ENCODE measurements at places on chromosomes 12 and 14.

DNA sequence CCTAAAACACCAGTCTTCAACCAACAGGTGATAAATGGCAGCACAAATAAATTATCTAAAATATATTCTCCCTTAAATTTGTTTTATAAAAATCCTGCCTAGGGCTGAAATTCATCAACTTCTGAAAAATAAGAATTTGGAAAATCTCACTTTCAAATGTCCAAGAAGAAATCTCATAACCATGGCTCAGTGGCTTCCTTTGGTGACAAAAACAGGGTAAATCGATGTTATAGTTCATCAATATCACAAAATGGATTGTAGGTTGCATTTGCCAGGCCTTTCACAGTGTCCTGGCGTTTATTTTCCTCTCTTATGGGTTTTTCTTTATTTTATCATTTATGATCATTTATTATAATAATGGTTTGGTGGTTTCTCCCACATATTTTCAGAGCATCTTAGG is 103.0 kb downstream of the PTGER2 start:
- DNase-seq = no peak

- DNase-seq = no peak
These were observed 420.1 kb downstream of the FUT8 start for GRCh38 chr14:65832431-65833266.

GRCh38 chr12:81699551-81699950 is 59.6 kb downstream of the PPFIA2 start:
- no peak for DNase-seq

- DNase-seq = peak; percentile 97
These were observed 3.0 kb upstream of the CORO1C start for GRCh38 chr12:108734200-108734906.

- peak; percentile 80 for DNase-seq
These were observed at the start of gene ERBB3 for GRCh38 chr12:56079723-56080555. ERBB3 (plus strand) TSS chr12:56080165; CDS start chr12:56080301, 136 bp downstream.

GRCh38 chr14:34714320-34715126 is at the start of gene CFL2:
CFL2 (minus strand) TSS chr14:34714593; CDS start chr14:34714540, 53 bp downstream.
- peak; percentile 59 for DNase-seq

GRCh38 chr14:96676166-96676565 is 121.0 kb upstream of the VRK1 start:
- no peak for DNase-seq

GRCh38 chr12:46517579-46517962 is 145.0 kb upstream of the SLC38A2 start:
- DNase-seq = no peak

DNA sequence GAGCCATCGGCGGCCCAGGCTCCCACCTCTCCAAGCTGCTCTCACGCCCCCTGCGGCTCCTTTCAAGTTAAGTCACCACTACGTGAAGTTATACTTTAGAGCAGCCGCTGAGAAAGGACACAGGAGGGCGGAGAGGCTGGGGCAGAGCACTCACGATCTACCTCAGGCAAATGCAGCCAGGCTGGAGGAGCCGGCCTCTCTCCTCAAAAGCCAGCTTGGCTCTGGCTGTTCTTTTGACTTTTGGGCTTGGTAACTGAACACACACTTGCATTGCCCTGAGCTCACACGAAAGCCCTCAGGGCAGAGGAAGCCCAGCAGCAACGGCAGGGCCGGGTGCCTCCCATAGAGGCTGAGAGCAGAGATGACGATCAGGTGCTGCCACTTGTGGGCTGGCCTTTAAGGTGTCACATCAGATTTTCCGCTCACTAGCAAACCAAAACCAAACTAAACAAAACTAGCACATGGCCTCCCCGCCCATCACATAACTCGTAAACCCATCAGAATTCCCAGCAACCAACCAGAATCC is 75.2 kb downstream of the PITPNM2 start:
- DNase-seq = no peak

GRCh38 chr12:76030341-76031080 is 1.1 kb downstream of the PHLDA1 start:
- DNase-seq = peak; percentile 56

GRCh38 chr14:61749867-61750266 is 12.4 kb upstream of the SNAPC1 start:
- no peak for DNase-seq

- no peak for DNase-seq
These were observed 77.3 kb downstream of the IRF2BPL start for GRCh38 chr14:76951166-76951565.

- peak; percentile 62 for DNase-seq
These were observed 98.9 kb upstream of the PLEKHG7 start for GRCh38 chr12:92603741-92604432.

DNA sequence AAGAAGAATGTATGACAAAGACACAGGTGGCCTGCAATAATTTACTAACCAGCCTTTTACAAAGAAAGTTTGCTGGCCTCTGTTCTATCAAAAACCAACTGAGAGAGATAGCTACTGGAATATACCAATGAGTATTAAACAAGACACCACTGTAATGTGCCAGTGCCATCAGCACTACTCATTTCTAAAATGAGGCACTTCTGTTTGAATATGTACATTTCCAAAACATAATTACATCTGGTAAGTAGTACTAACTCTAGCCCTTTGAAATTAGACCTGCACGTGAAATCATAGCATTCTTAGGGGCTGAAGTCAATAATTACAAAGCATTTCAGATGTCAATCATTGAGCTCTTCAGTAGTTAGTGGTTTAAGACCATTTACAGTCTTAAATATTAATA is 6.9 kb upstream of the SYCP3 start:
- no peak for DNase-seq

DNA sequence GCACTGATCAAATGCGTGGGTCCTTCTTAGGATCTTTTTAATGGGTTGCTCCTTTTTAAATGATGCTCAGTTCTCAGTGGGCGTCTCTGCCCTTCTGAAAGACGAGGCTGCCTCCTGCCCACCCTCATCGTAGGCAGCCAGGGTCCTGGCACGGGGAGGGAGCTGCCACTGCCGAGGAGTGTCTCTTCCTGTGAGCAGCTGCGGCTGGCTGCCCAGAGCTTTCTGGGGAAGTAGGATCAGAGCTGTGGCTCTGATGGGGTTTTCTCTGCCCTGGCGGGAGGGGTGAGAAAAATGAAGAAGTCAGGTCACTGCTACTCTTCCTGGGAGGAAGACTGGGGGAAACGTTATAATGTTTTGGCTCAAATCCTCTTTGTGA is 31.1 kb upstream of the BEGAIN start:
- peak; percentile 66 for DNase-seq

GRCh38 chr12:948238-948637 is 1.3 kb downstream of the RAD52 start:
- no peak for DNase-seq

- DNase-seq = no peak
These were observed 22.8 kb downstream of the PPP1R12A start for GRCh38 chr12:79911889-79912656.

DNA sequence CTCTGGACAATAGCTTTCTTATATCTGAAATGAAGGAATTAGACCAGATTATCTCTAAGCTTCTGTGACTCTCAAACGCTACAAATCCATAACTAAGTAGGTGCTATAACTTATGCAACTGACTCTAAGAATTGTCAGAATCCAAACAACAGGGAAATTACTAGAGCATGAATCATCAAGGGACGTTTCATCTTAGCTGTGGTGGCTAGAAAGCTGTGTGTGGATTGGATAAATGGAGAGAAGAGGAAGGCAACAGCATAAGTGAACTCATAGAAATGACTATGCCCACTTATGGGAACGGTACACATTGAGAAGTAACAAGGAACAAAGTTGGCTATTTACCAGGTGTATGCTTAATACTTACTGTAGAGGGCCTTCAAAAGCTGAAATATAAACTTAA is 96.0 kb upstream of the NEDD1 start:
- DNase-seq = no peak

- DNase-seq = no peak
These were observed 4.8 kb downstream of the RASSF9 start for GRCh38 chr12:85831327-85831990.

DNA sequence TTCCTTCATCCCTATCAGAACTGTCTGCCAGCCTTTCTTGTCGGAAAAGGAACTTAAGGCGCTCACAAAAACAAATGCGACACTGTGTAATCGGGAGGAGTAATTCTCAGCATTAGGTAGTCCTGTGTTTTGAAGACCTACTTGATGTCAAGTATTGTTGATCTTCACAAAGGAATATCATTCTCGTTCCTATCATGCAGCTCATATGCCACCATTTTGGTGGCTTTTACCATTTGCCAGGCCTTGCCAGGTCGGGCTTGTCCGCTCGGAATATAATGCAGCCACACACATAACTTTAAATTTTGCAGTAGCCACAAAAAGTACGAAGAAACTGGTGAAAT is 903 bp upstream of the PPP4R3A start:
- DNase-seq = no peak

- DNase-seq = peak; percentile 8
These were observed 10.3 kb downstream of the DCP1B start for GRCh38 chr12:1993871-1994371.

DNA sequence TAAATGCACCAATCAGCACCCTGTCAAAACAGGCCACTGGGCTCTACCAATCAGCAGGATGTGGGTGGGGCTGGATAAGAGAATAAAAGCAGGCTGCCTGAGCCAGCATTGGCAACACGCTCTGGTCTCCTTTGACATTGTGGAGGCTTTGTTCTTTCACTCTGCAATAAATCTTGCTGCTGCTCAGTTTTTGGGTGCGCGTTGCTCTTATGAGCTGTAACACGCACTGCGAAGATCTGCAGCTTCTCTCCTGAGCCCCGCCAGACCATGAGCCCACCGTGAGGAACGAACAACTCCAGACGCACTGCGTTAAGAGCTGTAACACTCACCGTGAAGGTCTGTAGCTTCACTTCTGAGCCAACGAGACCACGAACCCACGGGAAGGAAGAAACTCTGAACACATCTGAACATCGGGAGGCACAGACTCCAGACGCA is 8.4 kb upstream of the PIANP start:
- DNase-seq = no peak

GRCh38 chr14:94936401-94936892 is 166.5 kb upstream of the GSC start:
- no peak for DNase-seq

DNA sequence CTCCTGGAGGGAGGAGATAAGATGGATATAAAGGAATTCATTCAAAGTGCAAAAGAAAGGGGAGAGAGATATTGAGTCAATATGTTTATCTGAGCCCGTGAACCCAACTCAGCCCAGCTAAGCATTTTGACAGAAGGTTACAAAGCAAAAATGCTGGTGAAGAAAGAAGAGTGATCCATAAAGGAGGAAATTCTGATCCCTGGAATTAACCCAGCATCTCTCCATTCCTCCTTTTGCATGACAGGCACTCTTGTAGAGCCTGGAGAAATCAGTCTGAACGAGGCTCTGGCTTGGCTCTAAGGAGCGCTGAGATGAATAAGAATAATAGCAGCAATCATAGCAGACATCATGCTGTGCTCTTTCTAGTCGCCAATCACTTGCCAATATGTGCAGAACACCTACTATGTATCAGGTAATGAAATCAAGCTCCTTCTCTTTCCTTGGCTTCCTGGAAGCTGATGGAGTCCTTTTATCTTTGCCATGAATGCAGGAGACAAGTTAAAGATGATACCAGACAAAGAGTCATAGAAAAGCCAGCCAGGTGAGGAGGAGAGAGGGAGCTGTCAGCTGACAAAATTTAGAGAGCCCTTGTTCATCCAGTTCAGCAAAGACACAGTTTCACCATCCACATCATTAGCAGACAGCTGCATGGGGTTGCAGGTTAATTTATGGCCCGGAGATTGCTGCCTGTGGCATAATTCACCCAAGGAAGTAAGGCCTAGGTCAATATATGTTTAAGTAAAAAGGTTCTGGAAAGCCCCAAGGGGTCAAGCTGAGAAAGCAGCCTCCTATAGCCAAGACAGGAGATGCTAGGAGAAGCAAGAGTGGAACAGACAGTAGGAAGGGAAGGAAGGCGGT is 476.5 kb upstream of the TBX3 start:
- DNase-seq = no peak

DNA sequence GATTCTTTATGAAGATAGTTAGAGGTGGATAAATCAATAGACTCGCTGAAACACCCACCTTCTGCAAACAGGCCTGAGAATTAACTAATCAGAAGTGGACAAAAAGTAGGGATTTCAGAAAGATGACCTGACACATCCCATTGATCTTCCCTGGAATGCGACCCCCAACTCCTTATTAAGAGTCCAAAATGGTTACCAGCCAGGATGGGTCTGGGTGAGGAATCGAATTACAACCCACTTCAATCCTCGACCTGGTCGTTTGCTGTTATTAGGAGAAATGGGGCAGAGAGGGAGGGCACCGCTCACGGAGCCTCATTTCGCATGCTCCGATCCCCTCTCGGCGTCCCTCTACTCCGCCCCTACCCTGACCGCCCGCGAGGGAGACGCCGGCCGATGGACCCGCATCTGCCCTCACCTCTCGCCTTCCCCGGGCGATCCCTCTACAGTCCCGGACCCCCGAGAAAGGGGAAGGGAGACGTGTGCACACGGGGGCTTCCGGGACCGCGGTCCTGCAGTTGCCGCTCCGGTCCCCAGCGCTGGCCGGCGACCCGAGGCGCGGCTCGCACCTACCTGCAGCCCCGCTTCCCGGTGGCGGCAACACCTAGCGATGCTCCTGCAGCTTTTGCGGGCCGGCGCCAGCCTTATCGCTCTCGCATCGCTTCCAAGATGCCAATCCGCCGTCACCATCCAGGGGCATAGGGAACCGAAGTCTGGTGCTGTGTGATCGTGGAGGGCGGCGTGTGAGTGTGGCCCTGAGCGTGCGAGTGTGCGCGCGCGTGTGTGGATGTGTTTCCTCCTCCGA is 69.3 kb upstream of the USP15 start:
- peak; percentile 13 for DNase-seq

- DNase-seq = no peak
These were observed 151.4 kb downstream of the KTN1 start for GRCh38 chr14:55731311-55731872.

DNA sequence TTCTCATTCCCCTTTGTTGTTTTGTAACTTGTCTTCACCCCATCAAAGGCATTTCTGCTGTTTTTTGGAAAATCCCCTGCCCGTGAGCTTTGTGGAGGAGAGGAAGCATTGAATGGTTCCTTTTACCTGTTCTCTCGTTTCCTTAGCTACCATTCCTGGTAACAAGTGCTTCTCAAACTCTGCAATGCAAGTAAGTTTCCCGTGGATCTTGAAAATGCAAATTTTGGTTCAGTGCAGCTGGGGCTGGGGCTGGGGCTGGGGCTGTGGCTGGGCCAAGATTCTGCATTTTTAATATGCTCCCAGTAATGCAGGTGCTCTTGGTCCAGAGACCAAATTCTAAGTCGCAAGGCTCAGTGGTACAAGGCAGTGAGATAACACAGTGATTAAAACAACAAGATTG is 151.6 kb downstream of the TTLL5 start:
- no peak for DNase-seq

GRCh38 chr12:67356380-67356774 is 87.2 kb downstream of the CAND1 start:
- DNase-seq = no peak

Measured in CD14-positive monocyte (primary cell).